GM12864 (cell line): ENCODE measurements at places on chromosomes 1 and 21.

DNA sequence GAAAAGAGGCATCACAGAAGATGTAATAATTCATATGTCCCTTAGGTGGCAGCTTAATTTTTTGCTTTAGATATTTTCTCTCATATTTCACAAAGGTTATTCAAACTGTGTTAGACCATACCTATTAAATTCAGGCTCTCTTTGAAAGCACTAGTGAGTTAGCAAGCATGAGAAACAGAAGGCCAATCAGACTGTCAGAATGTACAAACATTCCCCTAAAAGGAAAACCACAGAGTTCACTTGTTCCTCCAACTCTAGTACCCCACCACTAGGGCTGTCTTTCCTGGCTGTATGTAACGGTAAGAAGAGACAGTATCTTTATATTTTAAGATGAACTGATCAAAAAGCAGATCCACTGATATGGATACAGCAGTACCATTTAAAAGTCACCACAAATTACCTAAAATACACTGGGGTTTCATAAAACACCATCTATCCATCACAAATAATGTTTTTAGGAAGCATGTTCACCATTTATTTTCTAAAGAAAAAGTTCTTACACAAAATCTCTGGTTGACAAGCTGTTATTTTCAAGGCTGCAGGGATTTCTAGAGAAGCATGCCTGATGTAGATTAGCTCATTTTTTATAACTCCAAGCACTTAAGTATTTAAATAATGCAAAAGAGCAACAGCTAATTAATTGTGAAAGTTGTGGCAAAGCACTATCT lies 1.8 kb downstream of the ARPC5 start:
- peak; percentile 73 for DNase-seq

DNA sequence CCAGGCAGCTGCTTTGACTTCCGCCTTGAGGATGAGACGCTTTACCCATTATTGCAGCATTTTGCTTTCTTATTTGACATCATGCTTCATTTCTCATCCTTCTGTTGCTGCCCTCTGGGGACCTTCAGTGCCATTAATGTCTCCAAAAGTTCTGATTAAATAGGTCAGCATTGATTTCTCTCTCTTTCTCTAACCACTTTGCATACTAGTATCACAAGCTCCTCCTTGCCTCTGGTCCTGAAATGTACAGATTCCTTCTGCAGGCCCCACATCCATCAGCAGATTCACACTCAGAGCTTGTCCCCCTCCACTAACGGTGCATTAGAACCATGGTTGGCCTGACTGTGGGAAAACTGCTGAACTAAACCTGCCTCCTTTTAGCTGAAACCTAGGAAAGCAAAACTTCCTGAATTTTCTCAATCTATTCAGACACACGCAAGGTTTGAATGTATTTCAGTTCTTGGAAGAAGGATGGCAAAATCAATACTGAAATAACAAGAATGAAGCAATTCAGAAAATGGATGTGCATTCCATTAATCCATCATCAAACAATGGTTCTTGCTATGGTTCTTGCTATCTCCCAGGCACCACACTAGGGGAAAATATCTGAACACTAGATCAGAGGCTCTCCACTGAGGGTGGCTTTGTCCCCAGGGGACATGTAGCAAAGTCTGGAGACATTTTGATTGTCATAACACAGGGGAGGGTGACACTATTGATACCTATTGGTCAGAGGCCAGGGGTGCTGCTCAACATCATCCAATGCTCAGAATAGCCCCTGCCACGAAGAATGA lies 154.5 kb downstream of the PCP4 start:
- DNase-seq: no peak

- DNase-seq: no peak
These were observed 41.7 kb downstream of the LRP8 start for GRCh38 chr1:53285969-53286760.

DNA sequence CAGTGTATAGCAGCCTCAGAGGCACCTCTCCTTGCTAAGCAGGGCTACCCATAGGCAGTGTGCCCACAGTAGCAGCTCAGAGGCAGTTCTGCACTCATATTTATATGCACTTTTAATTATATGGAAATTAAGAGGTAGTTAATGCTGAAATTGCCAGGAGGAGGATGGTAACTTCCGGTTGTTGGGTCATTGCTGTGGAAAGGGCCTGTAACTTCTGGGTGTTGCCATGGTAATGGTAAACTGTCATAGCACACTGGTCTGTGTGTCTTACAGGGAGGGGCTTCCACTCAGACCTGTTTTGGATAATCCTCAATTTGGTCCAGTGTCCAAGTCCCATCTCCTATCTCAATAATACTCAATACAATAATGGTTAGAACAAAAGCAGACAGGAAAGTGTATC lies 7.6 kb downstream of the CFH start:
- no peak for DNase-seq

DNA sequence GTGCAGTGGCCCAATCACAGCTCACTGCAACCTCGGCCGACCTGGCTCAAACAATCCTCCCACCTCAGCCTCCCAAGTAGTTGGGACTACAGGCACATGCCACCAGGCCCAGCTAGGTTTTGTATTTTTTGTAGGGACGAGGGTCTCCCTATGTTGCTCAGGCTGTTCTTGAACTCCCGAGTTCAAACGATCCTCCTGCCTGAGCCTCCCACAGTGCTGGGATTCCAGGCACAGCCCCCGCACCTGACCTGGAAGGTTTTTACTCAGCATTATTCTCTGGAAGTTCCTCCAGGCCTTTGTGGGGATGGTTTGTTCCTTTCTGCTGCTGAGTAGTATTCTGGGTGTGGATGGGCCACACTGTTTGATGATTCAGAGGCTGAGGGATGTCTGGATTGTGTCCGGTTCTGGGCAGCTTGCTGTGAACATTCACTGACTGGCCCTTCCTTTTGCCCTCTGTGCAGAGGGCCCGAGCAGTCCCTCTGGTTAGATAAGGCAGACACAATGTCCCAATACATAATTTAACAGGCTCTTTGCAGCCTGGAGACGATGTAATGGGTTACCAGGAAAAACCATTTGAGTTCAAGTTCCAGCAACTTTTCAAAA lies 6.0 kb upstream of the TRAPPC10 start:
- no peak for DNase-seq

DNA sequence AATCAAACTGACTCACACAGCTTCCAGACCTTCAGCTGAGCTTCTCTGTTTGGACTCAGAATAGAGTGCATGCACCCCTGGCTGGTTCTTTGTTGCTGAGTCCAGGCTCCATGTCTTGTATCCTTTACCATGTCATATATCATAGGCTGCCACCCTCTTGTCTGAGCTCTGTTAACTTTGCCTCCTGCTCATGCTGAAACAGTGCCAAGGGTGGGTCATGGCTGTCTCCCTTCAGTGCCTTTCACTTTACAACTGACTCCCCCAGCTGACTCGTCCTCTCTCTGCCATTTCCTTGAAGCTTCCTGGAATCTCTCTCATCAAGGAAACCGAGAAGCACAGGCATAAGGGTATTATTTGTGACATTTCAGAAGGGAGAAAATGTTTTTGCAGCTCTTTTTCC lies 885.3 kb downstream of the TTLL7 start:
- DNase-seq: no peak
